Fibroblast of the conjunctiva (primary cell): ENCODE measurements at places on chromosomes 12 and 14.

GRCh38 chr14:66371776-66372175, 114.4 kb upstream of the CCDC196 start:
- no peak for DNase-seq

- DNase-seq, result no peak
These were observed 21.4 kb upstream of the ANKRD9 start for GRCh38 chr14:102530828-102531478.

GRCh38 chr14:87081004-87081403, 912.0 kb downstream of the GALC start:
- DNase-seq, result no peak

DNA sequence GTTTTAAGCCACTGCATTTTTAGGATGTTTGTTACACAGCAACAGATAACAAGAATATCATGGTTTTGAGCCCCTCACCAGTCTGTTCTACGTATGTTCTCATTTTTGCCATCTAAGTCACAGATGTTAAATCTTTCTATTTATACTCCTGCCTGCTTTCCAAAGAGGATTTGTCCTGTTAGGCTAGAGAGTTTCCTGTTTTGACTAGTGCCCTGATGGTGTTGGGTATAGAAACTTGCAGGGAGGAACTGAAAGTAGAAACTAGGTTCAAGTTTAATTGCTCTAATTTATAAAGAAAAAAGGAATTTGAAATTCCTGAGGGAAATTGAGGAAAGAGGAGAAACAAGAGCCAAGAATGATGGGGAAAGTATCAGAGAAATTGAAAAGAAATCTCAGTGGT, 74.4 kb upstream of the COCH start:
- DNase-seq, result no peak

- DNase-seq, result no peak
These were observed 8.1 kb upstream of the OR6C65 start for GRCh38 chr12:55392032-55392795.

DNA sequence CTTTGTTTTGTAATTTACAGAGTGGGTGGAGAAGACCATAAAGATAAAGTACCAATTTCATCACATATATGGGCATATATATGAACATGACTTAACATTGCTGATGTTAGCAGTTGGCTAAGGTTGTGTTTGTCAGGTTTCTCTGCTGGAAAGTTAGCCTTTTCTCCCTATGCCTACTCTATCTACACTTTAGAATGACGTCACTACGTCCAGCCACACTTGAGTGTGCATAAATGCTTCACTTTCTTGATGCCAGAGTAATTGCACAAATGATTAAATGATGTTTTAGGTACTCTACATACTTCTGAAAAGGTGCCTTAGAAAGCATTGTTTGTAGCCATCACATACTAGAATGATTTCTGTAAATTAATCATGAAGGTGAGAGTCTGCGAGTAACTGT, 759.2 kb upstream of the MGAT4C start:
- no peak for DNase-seq

DNA sequence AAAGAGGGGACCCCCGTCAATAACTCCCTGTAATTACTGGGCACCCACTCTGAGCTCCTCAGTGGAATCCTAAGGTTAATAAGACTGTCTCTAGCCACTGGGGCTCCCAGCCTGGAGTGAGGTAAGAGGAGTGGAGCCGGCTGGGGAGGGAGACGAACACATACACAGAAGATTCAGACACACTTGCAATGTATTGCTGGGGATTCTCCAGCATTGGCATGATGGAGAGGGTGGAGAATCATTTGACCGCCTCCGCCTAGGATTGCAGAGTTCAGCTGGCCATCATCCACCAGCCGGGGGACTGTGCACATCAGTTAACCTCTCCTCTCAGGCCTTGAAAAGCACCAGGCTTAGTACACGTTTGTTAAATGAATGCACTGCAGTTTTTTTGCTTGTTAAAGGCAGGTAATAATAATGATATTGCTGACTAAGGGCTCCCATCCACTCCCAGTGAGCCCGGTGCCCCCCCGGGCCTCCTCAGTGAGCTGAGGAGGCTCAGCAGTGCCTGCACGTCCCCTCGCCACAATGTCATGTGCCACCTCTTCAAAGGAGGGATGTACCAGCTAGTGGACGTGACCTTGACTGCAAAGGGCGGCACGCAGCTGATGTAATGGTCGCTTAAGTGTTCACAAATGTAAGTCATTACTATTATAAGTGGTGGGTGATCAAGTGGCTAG, 20.3 kb upstream of the FAIM2 start:
- DNase-seq, result no peak
